Aorta (tissue), 5 donors: ENCODE measurements at places on chromosomes 1 and 21. TPM values are rescaled to one million over a fixed set of nuclear protein-coding genes. Genes with fewer than 3 reads are reported as not detected.

The SERPINC1 gene
- not detected for total RNA-seq

The MTARC2 gene
- 33.9 TPM for total RNA-seq

The RGS18 gene
- total RNA-seq: 7.1 TPM

The DISC1 gene
- total RNA-seq: 10.9 TPM

The FAM110D gene
- 5.0 TPM for total RNA-seq

The BARHL2 gene
- not detected for total RNA-seq

The KRTAP21-2 gene
- not detected for total RNA-seq

The PLXNA2 gene
- 33.3 TPM for total RNA-seq

The CFAP141 gene
- not detected for total RNA-seq
